ENCODE measurements at places on chromosomes 2 and 18.

- no peak for DNase-seq
Observed at GRCh38 chr18:6406075-6406909, 8.4 kb downstream of the L3MBTL4 start.

DNA sequence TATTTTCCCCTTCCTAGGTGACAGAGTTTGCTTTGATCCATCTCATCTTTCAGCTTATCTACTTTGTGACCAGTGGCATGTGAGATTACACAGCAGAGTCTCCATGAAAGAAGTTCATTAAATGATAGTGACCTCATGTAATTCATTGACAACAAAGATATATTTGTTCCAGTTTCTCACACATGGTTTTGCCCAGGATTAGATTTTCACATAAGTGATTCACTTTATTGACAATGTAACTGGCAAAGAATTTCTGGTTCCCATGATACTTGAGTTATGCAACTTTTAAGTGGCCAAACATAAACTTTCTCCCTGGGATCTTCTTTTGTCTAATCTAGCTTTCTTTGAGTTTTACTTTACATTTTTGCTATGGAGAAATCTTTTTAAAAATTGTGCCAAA is 50.0 kb downstream of the MC4R start:
- no peak for DNase-seq

DNA sequence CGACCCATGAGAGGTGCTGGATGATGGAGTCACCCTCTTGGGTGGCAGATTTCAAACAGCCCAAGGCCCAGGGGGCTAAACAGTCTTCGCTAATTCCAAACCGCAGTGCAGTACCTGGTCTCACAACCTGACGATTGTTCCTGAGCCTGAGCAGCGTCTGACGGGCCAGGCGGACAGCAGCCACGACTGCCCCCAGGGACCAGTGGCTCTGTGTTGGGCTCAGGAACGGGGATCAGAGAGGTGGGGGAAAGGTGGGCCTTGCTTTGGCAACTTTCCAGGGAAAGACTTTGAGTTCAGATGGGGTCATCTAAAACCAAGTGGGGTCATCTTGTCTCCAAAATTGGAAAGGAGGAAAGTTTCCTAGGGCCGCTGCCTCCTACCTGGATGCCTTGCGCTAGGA is 492 bp downstream of the COLEC11 start:
- DNase-seq, result no peak

DNA sequence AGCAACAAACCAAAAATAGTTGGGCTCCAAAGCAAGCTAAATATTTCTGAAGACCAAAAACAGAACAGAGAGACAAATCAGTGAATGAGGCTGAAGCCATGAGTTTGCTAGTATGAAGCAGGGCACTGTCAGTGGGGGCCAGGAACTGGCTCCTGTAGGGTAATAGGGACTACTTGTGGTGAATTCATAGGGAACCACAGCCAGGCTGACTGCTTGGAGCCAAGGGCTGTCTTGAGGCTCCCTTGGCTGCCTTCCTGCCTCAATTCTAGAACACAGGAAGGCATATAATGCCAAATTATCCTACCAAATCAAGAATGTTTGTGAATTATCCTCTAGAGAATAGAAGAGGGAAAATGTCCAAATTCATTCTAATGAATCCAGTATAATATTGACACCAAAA is 406.0 kb downstream of the CCDC85A start:
- DNase-seq, result no peak

GRCh38 chr2:198880421-198880820 is 577.3 kb downstream of the SATB2 start:
- DNase-seq, result no peak

DNA sequence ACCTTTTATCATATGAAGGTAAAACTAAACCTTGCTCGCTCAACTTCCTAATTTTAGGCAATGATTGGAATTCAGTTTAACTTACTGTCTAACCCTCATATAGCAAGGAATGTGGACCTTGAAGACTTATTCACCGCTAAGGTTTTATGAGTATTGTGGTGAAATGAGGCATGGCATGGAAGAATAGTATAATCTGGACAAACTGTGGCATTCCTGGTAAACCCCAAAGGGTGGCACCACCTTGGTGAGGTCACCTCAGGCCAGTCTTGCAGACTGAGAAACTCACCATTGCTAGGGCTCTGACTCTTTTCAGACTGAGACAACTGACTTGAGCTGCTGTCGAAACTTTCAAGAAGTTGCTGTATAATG is 51.1 kb upstream of the EHBP1 start:
- no peak for DNase-seq

GRCh38 chr18:48605408-48605845 is 66.6 kb downstream of the CTIF start:
- DNase-seq, result no peak

GRCh38 chr2:162000431-162000830 is 73.6 kb downstream of the DPP4 start:
- no peak for DNase-seq

DNA sequence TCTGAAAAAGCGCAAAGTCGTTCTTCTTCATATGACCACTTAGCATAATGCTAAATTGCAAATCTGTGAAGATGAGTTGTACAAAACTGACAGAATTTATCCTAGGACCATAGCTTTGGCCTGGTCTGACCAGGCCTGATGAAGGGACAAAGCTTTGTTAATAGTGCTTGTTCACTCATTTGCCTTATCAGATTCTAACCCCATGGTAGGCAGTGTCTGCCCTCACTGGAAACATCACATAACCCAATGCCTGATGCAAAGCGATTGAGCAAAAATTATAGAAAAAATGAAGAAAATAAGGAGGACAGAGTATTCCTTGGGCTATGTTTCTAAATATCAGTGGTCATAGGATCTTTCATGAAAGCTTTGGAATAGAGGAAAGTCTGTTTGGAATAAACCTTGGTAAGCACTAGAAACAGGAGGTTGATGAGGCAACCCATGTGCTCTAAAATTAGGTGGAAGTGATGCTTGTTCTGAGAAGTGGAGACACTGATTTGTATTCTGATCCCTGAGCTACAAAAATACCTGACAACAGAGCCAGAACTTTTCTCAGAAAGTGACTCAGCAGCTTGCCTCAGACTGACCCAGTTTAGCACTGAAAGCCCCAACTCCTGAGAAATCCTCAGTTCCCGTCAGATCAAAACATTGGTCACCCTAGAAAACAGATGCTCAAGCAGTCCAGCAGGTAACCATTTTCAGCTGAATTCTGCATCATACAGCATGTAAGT is 131.4 kb upstream of the MAPRE2 start:
- no peak for DNase-seq

DNA sequence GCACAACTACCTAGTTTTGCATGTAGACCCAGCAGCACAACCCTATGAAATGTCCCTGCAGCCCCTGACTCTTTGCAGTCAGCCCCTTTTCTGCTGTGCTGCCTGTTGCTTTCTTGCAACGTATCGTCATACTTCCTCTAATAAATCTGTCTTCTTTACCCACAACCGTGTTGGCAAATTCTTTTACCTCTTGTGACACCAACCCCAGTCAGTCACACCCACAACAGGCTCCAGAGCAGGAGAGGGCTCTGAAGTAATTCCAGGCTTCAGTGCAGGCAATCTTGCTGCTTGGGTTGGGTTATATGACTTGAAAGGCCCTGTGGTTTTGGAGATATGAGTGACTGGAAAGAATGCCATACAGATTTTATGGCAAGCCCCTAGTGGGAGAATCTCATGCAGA is 79.1 kb upstream of the KCNH7 start:
- DNase-seq, result no peak

- DNase-seq, result no peak
Observed at GRCh38 chr2:6968319-6969100, 51.3 kb downstream of the RNF144A start.

DNA sequence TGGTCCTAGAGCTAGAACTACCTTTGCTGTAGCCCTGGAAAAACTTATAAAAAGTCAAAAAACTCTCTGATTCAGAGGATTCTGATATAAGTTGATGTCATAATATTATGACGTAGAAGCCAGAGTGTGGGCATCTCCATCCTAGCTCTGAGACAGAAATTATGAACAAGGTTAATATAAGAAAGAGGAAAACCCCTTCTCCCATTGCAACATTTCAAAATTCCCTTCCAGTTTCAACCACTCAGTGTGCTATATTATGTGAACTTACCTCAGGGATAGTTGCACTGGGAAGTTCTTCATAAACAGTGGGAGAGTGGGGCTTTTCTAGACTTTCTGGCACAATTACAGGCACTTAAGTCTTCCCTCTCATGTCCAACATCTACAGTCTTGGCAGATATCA is 171.6 kb downstream of the PIK3C3 start:
- no peak for DNase-seq

DNA sequence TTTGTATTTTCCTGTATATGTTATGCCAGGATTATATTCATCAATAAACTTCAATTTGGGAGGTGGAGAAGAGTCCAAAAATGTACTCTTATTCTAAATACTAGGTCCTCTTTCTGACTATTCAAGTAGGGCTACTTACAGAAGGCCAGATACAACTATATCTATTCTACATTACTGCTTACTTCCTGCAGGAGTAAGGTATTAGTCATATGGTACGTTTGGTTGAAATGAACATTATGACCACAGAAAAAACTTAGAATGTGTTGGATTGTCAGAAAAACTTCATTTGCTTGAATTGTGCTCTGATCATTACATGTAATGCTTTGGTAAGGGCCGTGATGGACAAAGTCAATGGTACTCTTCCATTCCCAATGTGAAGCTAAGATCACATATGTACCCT is 35.0 kb downstream of the STAT4 start:
- DNase-seq, result no peak

- DNase-seq, result no peak
Observed at GRCh38 chr18:7876354-7877104, 309.4 kb downstream of the PTPRM start.

DNA sequence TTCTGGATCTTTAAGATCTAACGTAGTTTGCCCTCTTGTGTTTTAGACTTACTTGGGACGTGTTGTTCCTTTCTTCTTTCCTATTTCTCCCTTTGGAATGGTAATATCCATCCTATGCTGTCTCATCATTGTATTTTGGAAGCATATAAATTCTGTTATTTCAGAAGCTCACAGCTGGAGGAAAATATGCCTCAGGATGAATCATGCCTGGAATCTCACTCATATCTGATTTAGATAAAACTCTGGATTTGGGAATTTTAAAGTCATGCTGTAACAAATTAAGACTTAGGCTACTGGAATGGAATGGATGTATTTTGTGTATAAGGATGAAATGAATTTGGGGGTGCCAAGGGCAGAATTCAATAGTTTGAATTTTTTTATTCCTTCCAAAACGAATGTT is 245.2 kb upstream of the GULP1 start:
- no peak for DNase-seq

DNA sequence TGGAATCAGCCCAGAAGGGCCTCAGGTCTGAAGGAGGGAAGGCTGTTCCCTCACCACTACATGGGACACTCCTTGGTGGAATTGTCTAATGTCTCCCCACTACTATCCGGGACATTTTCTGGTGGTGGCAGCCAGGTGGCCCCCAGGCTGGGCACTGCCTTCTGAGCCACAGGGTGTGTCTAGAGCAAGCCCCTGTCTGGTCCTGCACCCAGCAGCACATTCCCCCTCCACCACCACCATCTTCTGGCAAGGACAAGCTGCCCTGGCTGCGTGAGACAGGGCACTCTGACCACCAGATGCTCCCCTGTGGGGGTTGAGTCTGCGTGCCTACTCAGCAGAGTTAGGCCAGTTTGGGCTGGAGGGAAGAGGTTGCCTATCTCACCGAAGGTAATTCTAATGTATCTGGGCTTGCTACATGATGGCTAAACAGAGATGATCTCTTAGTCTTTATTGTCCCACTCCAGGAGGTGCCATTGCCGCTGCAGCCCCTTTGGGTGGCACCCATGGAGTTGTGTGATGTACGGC is 106.3 kb downstream of the PLB1 start:
- no peak for DNase-seq

GRCh38 chr2:36800381-36800780 is 103.9 kb downstream of the VIT start:
- no peak for DNase-seq

DNA sequence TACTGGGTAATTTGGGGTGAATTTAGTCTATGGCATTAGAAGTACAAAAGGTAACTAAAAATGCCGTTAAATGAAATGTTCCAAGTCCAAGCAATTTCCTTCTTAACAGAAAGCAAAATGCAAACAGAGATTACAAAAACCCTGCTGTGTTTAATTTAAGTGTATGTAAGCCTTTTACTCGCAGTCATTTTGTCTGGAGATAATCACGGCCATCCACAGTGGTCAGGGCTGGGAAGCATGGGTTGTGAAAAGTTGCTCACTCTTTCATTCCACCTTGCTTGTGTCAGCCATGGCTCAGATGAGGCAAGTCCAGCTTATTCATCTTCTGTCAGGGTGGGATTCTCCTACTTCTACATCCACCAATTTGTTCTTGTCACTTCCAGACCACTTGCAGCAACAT is 983.6 kb upstream of the ZEB2 start:
- DNase-seq, result no peak

DNA sequence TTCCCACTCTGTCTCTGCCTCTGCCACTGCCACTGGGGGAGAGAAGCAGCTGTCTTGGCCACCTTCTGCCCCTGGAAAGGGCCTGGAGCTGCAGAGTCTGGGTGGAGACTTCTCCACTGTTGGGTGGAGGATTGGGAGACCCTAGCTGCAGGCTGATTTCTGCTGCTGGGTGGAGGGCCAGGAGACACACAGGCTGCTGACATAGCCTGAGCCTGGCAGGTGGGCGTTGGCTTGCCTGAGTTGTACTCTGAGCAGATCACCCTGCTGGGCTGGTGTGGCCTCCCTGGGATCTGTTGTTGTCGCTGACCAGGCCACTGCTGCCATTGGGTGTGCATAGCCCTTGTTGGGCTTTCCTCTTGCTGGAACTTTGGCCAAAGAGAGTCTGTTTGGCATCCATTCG is 64.3 kb downstream of the ARHGEF4 start:
- no peak for DNase-seq

DNA sequence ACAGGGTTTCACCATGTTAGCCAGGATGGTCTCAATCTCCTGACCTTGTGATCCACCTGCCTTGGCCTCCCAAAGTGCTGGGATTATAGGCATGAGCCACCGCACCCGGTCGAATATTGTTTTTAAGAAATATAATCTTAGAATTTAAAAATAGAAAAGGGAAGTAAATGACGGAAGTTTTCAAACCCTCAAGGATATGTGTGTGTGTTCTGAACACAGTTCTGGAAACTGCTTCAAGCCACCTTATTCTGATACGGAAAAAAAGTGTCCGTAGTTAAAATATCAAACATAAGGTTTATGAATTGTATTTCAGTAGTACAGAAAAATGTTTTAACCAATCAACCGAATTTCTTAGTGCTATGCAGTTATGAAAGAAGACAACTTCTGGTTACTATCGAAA is 115.9 kb downstream of the UPP2 start:
- DNase-seq, result no peak

GRCh38 chr2:112579241-112579640 is 5.2 kb upstream of the CHCHD5 start:
- DNase-seq, result no peak

- no peak for DNase-seq
Observed at GRCh38 chr18:59876310-59876626, 23.5 kb upstream of the PMAIP1 start.

All from activated B cell treated with CpG ODN at 0.5 μM for 24 hours (primary cell).